Activated T-cell treated with anti-CD3 and anti-CD28 coated beads, Interleukin-2, amount 50 U/mL, for 4 hours (primary cell): ENCODE measurements at places on chromosomes 11 and 22.

DNA sequence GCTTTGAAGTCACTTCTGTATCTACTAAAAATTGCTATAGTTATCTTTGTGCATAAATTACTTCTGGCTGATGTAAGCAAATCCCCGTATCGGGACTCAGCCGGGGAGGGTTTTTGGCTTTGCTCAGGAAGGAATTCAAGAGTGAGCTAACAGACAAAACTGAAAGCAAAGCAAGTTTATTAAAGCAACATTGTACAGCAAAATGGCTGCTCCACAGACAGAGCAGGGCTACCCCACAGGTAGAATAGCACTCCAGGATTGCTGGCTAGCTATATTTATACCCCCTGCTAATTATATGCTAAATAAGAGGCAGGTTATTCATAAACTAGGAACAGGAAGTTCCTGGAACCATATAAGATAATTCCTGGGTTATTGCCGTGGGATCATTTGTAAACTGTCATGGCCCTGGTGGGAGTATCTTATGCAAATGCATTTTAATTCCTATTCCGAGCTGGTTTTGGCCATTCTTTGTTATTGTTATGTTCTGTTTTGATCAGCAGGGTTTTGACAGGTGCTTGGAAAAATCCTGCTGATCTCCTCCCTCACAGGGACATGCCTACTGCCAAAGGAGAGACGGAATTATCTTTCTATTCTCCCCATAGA lies 15.2 kb downstream of the MIF start:
- DNase-seq, result no peak

- no peak for DNase-seq
Observed at GRCh38 chr11:118547132-118547531, 16.1 kb downstream of the TMEM25 start.

- DNase-seq, result no peak
Observed at GRCh38 chr22:41863472-41863871, 30.6 kb downstream of the SREBF2 start.

- no peak for DNase-seq
Observed at GRCh38 chr11:116793772-116794097, 2.1 kb upstream of the APOA5 start.

- DNase-seq, result no peak
Observed at GRCh38 chr11:93487032-93487483, 56.1 kb downstream of the SMCO4 start.

- no peak for DNase-seq
Observed at GRCh38 chr11:116519499-116519898, 253.3 kb downstream of the BUD13 start.

- no peak for DNase-seq
Observed at GRCh38 chr22:37726241-37726887, 29.5 kb downstream of the TRIOBP start.

- DNase-seq, result no peak
Observed at GRCh38 chr11:46674463-46675287, 25.7 kb downstream of the ARHGAP1 start.

GRCh38 chr11:122984186-122985011 lies 2.8 kb upstream of the BSX start:
- no peak for DNase-seq

DNA sequence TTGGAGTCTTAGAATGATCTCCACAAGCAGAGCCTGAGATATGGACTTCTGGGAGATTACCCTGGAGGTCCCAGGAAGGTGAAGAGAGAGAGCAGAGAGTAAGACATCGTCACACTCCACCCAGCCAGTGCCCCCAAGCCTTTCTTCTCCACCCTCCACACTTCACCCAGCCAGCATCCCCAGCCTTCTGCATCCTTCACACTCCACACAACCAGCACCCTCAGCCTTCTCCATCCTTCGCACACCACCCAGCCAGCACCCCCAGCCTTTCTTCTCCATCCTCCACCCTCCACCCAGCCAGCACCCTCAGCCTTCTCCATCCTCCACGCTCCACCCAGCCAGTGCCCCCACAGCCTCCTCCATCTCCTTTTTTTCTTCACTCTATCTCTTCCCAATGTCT lies 603.9 kb upstream of the B3GAT1 start:
- DNase-seq, result no peak

DNA sequence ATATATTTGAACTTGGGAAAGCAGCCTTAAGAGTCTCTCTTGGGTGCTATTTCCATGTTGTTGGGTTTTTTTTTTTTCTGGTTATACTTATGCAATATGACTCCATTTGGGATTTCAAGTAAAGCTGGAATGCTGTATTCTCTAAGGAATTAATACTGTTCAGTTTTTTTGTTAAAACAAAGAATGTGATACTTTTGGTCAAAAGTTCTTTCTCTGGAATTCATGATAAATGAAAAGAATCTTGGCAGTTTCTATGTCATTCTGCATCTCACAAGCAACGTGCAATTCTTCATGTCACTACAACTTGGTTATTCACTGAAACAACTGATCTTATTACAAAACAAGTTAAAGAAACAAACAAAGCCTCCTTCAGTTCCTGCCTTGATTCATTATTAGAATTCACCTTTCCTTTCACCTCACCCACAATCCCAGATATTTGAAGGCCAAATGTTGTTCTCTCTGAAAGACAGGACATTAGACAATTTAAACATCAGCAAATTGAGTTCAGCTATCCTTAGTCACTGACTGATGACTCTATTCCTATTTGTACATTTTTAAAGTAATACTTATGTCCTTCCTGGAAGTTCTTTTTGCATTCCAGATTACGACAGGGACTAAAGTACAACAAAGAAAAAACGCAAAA lies 176.2 kb downstream of the SBF2 start:
- no peak for DNase-seq

DNA sequence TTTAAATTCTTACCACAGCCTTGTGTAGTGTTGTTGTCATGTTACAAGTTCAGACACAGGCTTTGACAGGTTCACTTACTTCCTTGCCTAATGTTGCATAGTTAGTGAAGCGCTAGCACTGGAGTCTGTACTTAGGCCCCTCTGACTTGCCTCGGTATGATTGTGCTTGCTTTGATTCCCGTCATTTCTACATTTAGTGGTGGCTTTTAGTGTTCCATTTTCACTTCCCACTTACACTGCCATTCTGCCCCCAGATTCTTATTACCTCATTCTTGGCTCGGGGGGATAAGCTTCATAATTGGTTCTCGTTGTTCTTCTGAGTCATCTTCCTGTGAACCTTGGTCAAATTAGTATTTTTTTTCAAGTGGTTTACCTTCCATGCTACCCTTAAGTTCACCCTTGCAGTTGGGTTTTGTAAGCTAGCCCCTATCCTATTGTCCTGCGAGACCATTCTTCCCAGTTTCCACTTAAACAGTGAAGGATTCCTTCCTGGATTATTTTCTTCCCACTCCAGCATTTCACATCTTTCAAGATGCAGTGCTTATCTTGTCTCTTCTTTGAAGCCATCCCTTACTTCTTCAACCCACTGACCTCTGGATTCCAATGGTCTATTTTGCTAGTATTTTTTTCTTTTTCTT lies 68.7 kb downstream of the DDX10 start:
- no peak for DNase-seq

GRCh38 chr11:116175707-116176106 lies 597.1 kb downstream of the BUD13 start:
- DNase-seq, result no peak

GRCh38 chr22:30310881-30311771 lies 15.6 kb downstream of the TBC1D10A start:
- no peak for DNase-seq

- no peak for DNase-seq
Observed at GRCh38 chr11:7555052-7555699, 41.4 kb downstream of the PPFIBP2 start.

DNA sequence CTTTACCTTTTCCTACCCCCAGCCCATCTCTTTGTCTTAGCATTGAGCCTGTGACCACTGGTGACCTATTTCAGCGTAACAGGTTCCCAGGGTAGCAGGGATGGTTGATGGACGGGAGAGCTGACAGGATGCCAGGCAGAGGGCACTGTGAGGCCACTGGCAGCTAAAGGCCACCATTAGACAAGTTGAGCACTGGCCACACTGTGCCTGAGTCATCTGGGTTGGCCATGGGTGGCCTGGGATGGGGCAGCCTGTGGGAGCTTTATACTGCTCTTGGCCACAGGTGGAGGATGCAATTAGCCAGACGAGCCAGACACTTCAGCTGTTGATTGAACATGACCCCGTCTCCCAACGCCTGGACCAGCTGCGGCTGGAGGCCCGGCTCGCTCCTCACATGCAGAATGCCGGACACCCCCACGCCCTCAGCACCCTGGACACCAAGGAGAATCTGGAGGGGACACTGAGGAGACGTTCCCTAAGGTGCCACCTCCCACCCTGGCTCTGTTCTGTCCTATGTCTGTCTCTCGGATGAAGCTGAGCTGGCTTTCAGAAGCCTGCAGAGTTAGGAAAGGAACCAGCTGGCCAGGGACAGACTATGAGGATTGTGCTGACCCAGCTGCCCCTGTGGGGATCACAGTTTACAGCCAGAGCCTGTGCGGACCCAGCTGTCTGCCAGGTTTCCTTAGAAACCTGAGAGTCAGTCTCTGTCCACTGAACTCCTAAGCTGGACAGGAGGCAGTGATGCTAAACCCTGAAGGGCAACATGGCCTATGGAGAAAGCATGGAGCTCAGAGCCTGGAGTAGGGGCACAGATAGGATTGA lies 29.8 kb downstream of the PIK3IP1 start:
- DNase-seq, result no peak

DNA sequence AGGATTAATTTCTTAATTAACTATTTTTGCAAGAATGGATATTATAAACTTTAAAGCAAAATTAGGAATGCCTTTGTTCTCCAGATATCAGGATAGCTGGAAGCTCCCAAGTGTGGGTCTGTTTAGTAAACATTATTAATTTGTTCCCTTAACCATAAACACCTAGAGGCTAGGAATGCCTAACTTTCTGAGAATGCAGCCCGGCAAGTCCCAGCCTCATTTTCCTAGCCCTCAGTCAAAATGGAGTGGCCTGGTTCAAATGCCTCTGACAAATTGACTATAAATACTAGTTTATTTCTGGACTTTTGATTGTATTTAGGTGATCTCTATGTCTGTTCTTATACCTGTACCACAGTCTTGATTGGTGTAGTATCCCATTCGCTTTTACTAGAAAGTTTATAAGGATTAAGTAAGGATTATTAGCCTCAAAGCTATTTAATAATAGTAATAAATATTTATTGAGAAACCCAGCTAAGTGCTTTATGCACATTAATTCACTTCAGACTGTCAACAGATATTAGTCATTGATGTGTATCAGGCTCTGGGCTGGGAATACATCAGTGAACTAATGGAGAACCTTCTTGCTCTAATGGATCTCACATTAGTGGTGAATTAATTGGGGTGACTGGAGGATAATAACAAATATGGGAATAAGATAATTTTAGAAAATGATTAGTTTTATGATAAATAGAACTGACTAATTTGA lies 25.8 kb downstream of the PPME1 start:
- DNase-seq, result no peak

- no peak for DNase-seq
Observed at GRCh38 chr11:116513278-116513823, 259.4 kb downstream of the BUD13 start.

DNA sequence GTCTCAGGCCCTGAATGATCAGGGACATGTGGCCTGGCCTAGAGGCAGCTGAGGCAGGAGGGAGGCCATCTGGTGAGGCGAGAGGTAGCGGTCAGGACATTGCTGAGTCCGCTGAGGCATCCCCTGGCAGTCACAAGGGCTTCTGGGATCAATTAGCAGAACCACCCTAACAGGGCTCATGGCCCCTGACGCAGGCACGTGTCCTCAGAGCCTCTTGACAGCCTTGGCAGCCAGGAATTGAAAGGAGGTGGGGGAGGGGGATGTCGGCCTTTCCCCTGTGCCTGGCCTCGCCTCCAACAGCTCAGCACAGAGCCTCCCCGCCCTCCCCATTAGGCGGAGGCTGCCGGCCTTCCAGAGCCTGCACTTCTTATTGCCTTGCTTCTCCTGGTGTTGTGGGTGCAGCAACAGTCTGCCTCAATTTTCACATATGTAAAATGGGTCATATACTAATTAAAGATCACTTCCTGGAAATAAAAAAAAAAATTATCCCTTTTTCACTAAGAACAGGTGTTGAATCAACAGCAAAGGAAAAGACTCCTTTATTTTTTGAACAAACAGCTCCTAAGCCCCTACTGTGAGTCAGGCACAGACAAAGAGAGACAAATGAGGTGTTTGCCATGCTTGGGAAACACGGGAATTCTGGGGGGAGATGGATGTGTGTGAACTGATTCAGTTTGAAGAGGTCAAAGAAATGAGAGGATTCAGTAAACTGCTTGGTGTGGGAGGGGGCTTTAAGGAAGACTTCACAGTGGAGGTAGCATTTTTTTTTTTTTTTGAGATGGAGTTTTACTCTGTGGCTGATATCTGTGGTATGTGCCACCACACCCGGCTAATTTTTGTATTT lies 55.3 kb downstream of the NFAM1 start:
- DNase-seq, result no peak

- no peak for DNase-seq
Observed at GRCh38 chr11:71235719-71236118, 16.7 kb downstream of the SHANK2 start.

- DNase-seq, result no peak
Observed at GRCh38 chr11:102391549-102392237, 44.7 kb downstream of the BIRC2 start.

- no peak for DNase-seq
Observed at GRCh38 chr11:15923183-15923582, 433.2 kb downstream of the SOX6 start.

DNA sequence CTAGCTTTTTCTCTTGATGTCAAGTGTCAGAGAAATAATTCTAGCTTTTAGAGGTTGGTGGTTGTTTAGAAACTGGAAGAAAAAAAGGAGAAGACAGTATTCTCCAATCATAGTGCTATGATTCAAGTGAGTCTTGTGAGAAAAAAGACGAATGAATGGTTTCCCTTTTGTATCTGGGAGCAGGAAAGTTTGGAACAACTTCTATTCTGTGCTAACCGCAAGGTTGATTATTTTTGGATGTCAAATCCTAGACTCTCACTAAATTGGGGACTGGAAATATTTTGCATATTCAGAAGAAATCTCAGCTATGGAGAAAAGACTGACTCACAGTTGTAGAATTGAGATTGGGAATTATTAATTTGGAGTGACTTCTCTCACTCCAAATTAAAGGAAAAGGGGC lies 69.2 kb downstream of the SYT13 start:
- DNase-seq, result no peak

- DNase-seq, result peak; percentile 83
Observed at GRCh38 chr11:118911880-118912741, 13.6 kb downstream of the BCL9L start.

GRCh38 chr11:129973068-129973467 lies 29.6 kb downstream of the PRDM10 start:
- no peak for DNase-seq
